Stimulated activated CD4-positive, alpha-beta T cell treated with anti-CD3 and anti-CD28 coated beads, Interleukin-1b, Interleukin-23, amount 100 ng/mL, for 1 hour (primary cell): ENCODE measurements at places on chromosomes 16 and 17.

GRCh38 chr17:8563981-8564602 lies 66.4 kb downstream of the MYH10 start:
- no peak for DNase-seq

DNA sequence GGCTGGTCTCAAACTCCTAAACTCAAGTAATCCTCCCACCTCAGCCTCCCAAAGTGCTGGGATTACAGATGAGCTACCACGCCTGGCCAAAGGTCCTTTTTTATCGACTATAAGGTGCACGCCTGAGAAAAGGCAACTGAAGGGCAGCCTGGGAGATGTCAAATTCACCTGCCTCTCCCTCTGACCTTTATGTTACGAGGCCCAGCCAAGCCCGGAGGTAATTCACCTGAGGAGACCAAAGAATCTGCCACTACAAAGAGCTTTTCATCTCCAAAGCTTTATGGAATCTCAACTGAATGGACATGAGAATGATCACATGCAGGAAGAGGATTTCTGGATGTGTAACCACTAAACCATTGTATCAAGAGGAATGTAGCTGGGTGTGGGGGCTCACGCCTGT lies 37.2 kb downstream of the LYRM1 start:
- DNase-seq, result no peak

GRCh38 chr17:64781014-64781756 lies 119.1 kb upstream of the SMURF2 start:
- DNase-seq, result no peak

- no peak for DNase-seq
Observed at GRCh38 chr17:52837492-52837891, 679.0 kb upstream of the CA10 start.

DNA sequence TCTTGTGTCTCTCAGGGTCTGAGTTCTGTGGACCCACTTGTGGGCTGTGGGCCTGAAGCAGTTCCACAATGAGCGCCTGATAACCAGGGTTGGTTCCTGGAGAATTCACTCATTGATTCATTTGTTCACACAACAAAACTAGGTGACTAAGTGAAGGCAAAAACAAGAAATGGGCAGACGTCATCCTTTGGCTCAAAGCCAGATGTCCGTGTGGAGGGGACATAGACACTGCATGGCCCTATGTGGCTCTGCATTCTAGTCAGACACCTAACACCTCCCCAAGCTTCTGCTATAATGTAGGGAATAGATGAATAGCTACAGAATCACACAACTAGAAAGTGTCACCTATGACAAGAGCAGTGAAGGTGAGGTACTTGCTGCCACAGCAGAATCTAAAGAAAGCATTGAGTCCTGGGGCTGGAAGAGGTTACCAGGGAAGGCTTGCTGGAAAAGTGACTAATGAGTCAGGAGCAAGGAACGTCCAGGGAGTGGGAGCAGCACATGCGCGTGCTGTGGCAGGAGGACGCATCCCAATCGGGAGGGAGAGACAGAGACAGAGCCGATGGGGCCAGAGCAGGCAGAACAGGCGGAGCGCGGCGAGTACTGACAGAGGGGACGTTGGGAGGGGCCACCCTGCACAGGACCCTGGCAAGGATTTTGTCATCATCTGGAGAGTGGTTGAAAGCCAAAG lies 58.9 kb downstream of the CES1 start:
- DNase-seq, result no peak

DNA sequence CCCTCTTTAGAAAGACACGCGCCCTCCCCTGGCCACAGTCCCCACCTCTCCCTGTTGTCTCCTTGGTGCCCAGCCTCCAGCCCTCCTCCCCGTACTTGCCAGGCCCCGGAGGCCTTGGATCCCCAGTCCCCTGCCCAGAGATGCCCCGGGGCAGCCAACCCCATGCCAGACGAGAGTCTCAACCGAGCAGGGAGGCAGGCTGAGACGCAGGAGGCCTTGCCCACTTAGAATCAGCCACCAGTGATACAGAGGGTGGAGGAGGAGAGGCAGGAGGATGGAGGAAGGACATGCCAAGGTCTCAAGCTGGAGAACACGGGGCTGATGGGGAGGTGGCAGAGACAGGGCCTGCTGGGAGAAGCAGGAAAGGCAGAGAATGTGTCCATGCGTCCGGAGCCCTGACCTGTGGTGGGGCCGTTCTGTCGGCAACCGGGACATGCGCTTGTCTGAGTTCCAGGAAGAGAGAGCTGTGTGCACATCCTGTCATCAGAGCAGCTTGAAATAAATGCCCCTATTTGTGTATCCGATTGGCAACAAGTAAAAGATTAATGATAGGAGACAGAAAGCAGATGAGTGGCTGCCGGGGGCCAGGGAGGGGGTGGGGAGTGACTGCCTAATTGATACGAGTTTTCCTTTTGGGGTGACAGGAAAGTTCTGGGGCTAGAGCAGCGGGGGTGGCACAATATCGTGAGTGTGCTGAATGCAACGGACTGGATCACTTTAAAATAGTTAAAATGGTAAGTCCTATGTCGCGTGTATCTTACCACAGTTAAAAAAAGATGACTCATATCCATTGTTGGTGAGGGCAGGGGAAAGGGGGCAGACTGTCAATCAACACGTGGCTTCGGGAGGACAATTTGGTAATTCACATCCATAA lies 44.7 kb upstream of the MEAK7 start:
- DNase-seq, result no peak

GRCh38 chr16:87252269-87252970 lies 64.8 kb downstream of the C16orf95 start:
- DNase-seq, result no peak

- no peak for DNase-seq
Observed at GRCh38 chr17:60901806-60902205, 224.2 kb downstream of the BCAS3 start.

DNA sequence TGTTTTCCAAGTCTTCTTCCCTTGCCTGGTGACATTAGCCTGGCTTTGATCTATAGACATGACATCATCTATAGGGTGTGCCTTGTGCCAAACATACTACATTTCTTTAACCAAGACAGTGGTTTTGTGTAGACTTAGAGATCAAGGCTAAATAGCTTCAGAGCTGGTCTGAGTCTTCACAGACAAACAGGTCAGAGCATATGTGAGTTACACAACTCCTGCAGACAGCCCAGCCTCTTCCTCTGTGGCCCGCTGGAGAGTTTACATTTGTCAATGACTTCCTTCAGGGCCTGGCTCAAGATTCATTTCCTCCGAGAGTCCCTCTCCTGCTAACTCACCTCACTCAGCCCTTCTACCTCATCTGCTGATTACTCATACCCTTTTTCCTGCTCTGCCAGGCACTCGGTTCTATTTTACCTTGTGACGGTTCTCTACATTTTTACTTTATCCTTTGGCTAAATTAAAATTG lies 73.1 kb upstream of the TANC2 start:
- no peak for DNase-seq

DNA sequence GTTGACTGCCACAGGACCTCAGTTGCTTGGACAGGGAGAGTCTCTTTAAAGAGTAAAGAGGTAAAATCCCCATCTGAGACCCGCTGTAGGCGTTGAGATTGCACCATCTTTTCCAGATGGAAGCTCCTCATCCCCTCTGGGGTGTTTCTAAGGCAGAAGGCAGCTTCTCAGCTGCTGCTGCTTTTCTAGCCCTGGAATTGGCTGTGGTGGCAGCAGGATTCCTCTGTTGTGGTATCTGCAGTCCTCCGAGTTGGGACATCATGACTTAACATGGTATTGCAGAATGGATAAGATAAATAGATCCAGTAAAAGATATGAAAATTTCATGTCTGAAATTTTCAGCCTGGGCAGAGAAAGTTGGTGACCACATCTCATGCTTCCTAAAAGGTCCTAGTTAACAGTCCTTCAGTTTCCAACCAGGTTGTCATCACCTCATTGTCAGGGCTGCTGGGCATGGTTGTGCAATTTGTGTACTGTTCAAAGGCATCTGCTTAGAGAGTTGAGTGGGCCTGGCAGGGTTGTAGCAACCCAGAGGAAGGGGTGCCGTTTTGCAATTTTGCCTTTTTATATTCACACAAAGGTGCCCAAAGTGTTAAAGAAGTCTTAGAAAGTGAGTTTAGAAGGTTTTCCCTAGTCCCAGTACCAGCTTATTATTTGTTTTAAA lies 150.4 kb downstream of the SPECC1 start:
- no peak for DNase-seq

DNA sequence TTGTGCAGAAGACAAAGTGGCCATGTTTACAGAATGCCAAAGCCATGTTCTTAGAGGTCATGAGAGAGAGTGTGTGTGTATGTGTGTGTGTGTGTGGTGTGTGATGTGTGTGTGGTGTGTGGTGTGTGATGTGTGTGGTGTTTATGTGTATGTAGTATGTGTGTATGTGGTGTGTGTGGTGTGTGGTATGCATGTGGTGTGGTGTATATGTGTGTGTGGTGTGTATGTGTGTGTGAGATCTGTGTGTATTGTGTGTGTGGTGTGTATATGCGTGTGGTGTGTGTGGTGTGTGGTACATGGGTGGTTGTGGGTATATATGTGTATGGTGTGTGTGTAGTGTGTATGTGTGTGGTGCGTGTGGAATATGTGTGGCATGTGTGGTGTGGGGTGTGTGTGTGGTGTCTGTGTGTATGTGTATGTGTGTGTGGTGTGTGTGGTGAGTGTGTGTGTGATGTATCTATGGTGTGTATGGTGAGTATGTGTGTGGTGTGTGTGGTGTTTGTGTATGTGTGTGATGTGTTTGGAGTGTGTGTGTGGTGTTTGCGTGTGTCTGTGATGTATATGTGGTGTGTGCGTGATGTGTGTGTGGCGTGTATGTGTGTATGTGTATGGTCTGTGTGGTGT lies 8.2 kb upstream of the KRT17 start:
- no peak for DNase-seq

- DNase-seq, result no peak
Observed at GRCh38 chr16:27771201-27771910, 221.4 kb downstream of the KATNIP start.

- DNase-seq, result no peak
Observed at GRCh38 chr17:29671661-29672060, 48.9 kb upstream of the CORO6 start.

DNA sequence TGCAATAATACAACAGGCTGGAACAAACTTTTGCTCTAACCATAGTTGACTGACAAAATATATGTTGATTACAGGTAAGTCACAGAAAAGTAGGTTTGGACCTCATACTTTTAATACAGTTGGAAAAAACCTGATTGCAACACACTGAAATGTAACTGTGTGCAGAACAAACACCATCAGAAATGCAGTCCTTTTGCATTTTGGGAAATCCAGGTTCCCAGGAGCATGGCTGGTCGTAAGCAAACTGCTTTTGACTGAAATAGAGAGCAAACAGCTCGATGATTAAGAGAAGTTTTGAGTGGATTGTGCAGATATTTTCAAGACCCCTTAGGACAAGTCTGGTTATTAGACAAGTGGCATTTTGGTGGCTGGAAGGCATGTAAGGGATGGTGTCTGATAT lies 8.0 kb downstream of the IGF2BP1 start:
- no peak for DNase-seq

GRCh38 chr17:17180141-17180603 lies 26.0 kb downstream of the PLD6 start:
- DNase-seq, result no peak

- no peak for DNase-seq
Observed at GRCh38 chr17:28216528-28216927, 102.5 kb upstream of the TMEM97 start.
